ENCODE measurements at places on chromosomes 2 and 18.

DNA sequence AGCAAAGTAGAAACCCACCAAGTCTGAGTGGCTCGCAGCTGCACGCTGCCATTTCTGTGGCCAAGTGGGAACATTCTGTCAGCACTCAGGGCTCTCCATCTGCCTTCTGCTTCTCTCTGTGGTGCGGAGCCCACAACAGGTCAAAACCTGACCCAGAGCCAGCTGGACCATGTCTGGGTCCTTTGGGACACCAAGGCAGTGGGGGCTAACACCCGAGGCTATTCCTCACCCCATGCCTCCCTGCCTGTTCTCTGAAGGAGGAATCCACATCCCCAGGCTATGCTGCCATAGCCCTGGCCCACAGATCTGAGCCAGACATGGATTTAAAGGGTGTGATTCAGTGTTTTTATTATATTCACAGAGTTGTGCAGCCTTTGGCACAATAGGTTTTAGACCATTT is 86.4 kb downstream of the SNTG2 start:
- DNase-seq = no peak

- no peak for DNase-seq
These were observed 207.2 kb downstream of the LRP1B start for GRCh38 chr2:141923657-141924056.

GRCh38 chr2:45578056-45578843 is 32.8 kb downstream of the SRBD1 start:
- peak; percentile 12 for DNase-seq

DNA sequence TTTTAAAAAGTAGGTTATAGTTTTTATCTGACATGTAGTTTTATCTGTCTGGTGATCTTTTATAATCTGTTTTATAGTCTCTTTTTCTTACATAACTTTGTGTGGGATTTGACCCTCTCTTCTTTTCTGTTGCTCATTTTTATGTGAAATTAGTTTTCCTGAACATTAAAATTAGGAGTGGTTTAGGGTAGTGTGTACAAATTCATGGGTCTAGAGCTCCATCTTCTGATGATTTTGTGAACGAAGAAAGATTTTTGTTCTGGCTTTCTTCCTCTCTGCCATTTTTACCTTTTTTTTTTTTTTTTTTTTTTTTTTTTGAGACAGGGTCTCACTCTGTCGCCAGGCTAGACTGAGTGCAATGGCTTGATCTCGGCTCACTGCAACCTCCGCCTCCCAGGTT is 46.6 kb downstream of the SLC30A6 start:
- no peak for DNase-seq

DNA sequence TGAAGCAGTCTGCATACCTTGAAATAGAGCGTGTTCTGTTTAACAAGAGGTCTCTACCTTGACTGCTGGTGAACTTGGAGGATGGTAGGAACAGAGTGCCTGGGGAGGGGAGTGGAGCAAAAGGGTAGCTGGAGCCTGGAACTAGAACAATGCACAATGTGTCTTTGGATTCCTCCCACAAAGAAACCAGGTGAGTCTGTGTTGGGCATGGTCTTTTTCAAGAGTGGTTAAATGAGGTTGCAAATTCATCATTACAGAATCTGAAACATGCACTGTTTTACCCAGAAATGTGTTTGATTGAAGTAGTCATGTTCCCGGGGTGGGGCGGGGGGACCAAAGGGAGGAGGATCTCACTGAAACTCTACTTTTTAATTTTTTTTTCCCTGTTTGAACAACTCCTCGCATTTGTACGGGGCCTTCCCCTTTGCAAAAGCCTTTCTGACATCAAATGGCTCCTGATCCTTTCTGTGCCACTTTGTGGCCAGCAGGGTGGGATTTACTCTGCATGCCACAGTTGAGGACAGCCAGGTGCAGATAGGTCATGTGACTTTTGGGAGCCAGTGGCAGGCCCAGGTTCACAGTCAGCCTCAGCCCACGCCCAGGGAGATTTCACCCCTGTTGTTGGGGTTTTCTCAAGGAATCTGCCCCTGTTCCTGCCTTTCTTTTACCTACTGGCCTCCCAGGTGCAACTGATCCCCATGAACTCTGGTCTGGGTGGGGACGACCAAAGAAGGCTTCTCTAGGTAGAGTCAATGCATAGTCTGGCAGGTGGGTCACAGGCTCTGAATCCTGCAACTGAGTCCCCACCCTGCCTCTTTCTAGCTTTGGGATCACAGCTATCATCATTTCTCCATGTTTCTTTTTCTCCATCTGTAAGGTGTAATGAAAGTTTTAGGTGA is 28.2 kb downstream of the MYCN start:
- no peak for DNase-seq

DNA sequence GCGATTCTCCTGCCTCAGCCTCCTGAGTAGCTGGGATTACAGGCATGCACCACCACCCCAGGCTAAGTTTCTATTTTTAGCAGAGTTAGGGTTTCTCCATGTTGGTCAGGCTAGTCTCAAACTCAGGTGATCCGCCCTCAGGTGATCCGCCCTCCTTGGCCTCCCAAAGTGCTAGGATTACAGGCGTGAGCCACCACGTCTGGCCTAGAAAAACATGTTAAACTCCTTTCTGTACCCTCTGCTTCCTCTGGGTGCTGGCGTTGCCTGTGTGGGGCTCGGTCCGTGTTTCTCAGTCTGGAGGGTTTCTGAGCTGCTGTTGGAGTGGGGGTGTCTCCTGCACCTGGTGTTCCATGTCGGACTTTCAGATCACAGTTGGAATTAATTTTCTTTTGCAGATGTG is 17.9 kb downstream of the LDLRAD4 start:
- DNase-seq = no peak

DNA sequence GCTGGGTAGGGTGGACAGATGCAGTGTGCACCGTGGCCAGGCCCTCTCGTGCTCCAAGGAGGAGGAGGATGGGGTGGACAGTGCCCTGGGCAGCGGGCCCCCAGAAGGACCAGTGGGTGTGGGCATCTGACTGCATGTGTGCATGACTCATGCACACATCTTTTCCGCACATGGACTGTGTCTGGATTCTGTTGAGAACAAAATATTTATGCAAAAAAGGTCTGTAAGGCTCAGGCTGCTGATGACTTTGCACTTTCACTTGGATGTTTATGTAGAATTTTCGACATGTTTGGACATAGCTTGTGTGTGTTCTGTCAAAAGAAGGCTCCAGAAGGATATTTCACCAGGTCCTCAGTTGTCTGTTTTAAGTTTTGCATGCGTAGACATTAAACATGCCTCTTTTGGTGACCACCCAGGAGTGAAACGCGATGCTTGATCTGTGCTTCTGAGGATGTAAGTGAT is 45.6 kb downstream of the MTCL1 start:
- DNase-seq = no peak

DNA sequence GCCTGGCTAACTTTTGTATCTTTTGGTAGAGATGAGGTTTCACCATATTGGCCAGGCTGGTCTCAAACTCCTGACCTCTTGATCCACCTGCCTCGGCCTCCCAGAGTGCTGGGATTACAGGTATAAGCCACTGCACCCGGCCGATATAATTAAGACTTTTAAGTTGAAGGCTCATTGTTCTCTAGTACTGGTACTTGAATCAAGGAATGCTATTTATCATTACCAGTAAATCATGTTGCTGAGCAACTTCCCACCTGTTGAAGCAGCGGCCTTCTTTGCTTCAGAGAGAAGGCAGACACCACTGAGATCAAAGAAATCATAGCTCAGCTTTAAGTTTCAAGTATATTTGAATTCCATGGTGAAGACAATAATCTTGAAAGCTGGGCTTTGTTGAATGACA is 58.8 kb upstream of the TMEM163 start:
- DNase-seq = no peak

DNA sequence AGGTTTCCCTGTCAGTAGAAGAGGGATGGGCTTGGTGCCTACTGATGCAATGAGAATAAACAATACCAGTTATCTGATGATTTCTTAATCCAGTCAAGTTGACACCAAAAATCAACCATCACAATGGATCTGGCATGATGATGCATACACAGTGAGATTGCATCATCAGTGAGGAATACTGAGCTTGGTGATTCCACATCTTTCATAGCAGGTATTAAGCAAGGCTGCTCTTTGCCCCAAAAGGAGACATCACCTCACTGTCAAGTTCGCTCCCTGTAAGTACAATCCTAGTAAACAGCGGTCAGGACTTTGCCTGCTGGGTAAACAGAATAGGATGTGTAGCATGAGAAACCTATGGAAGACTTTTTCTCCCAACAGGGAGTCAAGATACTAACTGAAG is 282.7 kb upstream of the CDH2 start:
- no peak for DNase-seq

GRCh38 chr2:41710944-41711343 is 336.9 kb upstream of the PKDCC start:
- no peak for DNase-seq

DNA sequence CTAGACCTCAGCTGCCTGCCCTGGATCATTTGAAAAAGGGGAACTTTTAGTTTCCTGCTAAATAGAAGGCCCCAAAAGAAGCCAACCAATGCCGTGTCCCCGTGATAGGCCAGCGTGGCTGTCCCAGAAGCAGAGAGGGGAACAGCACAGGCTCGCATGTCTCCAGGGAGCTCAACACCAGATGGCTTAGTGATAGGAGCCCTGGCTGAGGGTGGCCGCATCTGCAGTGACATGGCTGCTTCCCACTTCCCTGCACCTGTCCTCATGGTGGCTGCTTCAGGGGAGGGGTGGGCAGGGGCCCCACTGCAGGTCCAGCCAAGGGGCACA is 79.6 kb downstream of the MBP start:
- DNase-seq = peak; percentile 40

- DNase-seq = no peak
These were observed 1.2 kb upstream of the CCDC88A start for GRCh38 chr2:55420871-55421270.

DNA sequence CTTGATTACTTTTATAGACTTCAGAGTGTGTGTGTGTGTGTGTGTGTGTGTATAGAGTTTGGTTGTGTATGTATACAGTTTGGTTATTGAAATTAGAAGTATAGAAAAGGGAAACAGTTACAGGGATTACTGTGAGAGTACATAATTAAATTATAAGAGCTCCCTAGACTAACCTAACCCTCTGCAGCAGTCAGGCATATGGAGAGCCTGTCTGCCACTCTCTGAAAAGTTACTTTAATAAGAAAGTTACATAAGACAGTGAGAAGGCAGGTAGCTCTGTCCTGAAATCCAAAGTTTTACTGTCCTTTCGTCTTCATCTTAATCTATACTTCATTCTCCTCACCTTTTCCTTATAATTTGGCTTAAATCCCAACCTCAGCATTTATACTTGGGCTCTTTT is 71.5 kb upstream of the EPB41L5 start:
- DNase-seq = no peak

DNA sequence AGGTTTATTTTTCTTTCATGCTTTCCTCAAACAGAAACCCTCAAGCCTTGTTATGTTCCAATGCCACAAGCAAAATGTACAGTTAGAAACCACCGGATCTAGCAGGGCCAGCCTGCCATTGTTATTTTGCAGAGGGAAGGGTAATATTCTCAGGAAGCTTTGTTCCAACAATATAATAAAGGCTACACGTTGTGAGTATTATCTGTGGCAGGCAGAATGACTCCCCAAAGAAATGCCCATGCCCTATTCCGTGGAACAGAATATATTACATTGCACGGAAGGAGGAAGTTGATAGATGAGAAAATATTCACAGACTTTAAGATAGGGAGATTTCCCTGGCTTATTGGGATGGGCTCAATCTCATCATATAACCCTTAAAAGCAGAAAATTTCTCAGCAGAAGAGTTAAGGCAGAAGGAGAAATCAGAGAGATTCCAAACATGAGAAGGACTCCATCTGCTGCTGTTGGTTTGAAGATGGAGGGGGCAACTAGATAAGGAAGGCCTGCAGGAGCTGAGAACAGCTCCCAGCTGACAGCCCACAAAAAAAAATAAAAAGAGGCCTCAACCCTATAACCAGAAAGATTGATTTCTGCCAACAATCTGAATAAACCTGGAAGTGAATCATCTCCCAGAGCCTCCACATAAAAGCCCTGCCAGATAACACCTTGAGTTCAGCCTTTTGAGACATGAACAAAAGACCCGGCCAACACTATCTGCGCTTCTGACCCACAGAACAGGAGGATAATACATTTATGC is 466.6 kb downstream of the LPIN1 start:
- DNase-seq = no peak

- no peak for DNase-seq
These were observed 75.6 kb upstream of the MGAT5 start for GRCh38 chr2:134178138-134178877.

- DNase-seq = peak; percentile 19
These were observed 144.3 kb upstream of the BOD1L2 start for GRCh38 chr18:57002627-57003026.

- DNase-seq = no peak
These were observed 246.5 kb downstream of the GALR1 start for GRCh38 chr18:77495982-77496690.

DNA sequence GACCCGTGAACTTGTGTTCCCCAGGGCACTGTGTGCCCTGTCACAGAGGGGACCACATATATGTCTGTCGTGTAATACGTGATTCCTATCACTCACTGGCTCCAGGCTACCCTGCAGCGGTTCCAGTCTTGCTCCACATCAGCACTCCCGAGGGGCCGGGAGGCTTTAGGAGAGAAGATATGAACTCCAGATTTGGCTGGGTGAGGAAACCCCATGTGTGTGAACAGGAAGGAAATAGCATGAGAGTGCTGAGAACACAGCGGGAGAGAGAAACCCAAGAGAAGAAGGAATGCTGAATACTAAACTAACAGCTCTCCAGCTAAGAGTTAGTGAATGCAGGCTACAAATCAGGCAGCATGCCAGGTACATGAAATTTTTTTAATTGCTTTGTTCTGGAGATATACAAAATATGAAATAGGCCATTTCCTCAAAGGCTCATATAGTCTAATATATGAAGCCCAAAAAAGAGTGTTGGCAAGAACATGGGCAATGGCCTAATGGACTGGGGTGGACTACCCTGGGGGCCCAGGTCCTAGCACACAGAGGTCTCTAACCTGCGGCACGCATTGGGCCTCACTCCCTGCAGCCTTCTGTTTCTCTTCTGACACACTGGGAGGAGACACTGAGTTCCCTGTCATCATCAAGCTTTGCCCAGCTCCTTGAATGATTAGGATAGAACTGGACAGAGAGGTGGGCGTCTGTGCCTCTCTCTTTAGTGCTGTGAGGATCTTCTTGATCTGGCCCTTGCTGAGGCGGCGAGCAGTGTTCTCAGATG is 372.8 kb upstream of the RAB6C start:
- DNase-seq = no peak

DNA sequence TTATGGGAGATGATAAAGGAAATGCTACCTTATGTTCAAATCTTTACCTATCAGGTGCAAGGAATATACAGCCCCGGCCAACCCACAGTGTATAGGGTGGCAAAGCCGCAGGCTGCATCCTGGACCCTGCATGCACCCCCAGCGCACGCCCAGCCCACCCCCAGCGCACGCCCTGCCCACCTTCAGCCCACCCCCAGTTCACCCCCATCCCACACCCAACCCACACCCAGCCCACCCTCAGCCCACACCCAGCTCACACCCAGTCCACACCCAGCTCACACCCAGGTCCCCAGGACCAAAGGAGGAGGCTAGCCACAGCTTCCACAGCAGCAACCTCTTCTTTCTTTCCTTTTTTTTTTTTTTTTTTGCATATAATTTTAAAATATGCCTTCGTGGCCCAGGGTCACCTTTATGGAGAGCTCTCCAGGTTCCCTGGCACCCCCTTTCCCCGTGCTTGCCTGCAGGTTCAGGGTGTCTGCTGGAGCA is 120.9 kb downstream of the PTGR3 start:
- DNase-seq = no peak
